Activated CD4-positive, alpha-beta T cell treated with anti-CD3 and anti-CD28 coated beads, Interleukin-2, amount 50 U/mL, for 1 hour (primary cell): ENCODE measurements at places on chromosomes 13 and 19.

DNA sequence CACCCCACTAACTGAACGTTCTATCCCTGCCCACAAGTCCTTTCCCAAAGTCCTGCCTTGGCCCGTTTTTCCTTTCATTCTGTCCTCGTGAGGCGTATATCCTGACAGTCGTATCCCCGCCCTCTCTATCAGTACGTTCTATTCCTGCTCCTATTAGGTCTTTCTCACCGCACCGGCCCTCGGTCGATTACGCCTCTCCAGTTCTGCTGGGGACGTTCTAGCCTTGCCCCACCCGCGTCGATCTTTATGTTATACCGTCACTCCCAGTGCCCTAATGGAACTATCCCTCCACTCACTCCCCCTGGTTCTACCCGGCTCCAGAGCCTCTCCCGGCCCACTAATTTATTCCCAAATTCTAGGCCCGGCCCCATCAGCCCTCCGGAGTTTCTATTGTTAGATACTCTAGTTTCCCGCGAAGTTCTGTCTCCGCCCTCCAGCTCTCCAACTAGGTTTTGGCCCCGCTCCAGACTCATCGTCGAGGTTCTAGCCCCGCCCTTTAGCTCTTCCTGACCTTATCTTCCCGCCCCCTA lies 2.0 kb downstream of the PLAUR start:
- no peak for DNase-seq

GRCh38 chr13:104705031-104705750 lies 1639.0 kb upstream of the SLC10A2 start:
- DNase-seq, result no peak

- no peak for DNase-seq
These were observed 41.2 kb upstream of the VWA8 start for GRCh38 chr13:42002066-42002465.

- DNase-seq, result no peak
These were observed 78.3 kb downstream of the FOXO1 start for GRCh38 chr13:40588101-40588500.

DNA sequence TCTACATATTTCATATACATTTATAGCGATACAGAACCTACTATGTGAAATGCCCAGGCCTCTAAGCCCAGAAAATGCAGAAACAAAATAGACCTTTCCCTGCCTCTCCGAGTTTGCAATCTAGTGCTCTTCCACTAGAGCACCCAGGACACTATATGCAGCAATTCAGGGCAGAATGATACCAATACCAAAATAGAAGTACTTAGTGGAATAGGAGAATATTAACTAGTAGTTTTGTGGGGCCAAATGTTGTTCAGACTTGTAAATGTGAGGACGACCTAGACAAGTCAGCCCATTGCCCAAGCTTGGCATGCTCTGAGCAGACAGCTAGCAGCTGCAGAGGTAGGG lies 35.8 kb upstream of the FLT1 start:
- no peak for DNase-seq

DNA sequence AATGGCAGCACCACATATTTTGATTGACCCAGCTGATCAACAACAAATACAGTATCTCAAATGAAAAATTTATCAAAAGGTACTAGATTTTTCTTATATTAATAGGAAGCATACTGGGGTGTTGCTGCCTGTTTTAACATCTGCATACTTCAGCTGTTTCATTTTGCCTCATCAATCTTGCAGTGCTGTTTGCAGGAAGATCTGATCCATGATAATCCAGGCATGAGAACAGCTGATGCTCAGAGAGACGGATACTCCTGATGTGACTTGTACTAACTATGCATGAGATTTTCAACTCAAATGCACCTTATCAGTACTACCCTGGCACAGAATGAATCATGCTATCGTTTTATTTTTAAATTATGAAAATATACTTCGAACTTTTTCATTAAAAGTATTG lies 2136.8 kb downstream of the PCDH9 start:
- no peak for DNase-seq

DNA sequence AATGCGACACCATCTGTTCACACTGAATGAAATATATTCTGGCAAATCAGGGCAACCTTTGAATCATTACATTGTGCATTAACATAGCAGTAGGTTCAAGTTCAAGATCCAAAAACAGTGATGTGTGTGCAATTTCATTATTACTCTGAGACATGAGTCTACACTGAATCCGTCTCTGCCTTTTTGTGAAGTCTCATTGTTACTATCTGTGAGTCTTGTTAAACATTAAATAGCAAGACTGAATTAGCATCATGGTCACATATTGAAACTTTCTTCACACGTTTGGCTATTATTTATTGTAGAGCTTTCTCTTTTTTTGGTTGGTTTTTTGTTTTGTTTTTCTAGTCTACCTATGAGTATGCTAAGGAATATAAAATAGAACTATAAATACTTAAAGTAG lies 117.1 kb upstream of the SLITRK5 start:
- no peak for DNase-seq

DNA sequence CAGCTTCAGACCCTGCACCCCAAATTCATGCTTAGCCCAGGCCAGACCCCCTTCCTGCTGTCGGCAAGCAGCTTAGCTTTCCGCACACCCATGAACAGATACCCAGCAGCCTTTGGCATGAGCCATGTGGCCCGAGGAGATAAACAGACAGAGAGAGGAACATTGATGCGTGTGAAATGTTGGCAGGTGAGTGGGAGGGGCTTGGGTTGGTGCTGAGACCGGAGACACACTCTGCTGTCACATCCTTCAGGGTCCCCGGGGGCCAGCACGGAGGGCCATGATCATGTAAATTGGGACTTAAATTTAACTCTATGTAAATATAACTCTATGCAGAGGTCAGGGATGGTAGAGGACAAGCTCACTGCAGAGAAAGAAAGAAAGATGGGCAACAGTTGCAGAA lies 1.5 kb downstream of the CD22 start:
- DNase-seq, result no peak

GRCh38 chr13:99199541-99200431 lies 868 bp upstream of the UBAC2 start:
- no peak for DNase-seq

- DNase-seq, result peak; percentile 100
These were observed 5.7 kb upstream of the ZNF77 start for GRCh38 chr19:2950286-2951124.

- no peak for DNase-seq
These were observed 170.6 kb downstream of the POSTN start for GRCh38 chr13:37427843-37428494.

DNA sequence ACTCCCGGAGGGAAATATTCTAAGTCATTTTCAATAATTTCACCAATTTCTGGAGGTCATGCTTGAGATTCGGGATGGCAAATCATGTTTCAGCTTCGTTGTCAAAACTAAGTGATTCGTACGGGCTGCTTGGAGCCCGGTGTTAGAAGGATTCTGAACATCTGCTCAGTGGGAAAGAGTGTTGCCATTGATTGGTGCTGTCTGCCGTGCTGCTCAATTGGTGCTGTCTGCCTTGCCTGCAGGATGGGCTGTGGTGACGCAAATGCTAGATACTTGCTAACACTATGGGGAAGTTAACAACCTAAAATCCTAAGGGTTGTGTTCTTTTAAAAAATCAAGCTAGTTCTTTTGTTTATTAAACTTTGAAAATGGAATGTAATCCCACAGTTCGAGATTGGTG lies 17.3 kb upstream of the CACNG8 start:
- DNase-seq, result no peak

DNA sequence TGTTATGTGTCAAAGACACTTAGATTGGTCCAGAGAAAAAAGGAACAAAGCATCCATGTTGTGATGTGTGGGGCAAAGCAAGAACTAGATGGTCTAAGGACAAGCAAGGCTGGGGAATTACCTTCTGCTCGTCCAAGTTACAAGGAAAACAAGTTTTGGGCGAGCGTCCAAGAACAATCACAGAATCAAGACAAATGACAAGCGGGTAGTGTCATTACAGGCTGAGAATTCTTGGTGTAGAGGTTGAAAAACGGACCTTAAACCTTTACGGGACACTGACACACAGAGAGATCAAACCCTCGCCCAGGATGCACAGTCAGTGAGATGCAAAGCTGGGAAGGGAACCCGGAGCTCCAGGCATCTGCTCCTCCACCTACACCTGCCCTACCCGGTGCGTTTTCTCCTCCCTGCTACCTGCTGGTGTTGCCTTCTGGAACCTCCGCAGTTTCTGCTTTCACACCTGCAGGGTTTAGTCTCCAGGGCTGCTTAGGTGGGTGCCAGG lies 515 bp upstream of the ZNF324B start:
- DNase-seq, result no peak

DNA sequence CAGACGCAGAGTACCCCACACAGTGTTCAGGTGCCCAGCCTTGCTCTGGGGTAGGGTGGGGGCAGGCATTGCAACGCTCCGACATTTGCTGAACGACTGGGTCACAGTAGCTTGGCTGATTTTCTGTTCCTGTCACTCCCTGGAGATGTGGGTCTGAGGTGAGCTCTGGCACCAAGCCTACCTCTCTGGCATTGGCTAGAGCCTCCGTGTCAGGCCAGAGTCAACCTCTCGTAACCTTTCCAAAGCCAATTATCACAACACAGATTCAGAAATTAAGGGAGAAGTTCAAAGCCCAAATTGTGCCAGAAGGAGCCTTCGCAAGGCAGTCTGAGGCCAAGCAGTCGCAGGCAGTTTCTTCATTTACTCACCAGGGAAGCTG lies 117.2 kb downstream of the IRS2 start:
- no peak for DNase-seq

DNA sequence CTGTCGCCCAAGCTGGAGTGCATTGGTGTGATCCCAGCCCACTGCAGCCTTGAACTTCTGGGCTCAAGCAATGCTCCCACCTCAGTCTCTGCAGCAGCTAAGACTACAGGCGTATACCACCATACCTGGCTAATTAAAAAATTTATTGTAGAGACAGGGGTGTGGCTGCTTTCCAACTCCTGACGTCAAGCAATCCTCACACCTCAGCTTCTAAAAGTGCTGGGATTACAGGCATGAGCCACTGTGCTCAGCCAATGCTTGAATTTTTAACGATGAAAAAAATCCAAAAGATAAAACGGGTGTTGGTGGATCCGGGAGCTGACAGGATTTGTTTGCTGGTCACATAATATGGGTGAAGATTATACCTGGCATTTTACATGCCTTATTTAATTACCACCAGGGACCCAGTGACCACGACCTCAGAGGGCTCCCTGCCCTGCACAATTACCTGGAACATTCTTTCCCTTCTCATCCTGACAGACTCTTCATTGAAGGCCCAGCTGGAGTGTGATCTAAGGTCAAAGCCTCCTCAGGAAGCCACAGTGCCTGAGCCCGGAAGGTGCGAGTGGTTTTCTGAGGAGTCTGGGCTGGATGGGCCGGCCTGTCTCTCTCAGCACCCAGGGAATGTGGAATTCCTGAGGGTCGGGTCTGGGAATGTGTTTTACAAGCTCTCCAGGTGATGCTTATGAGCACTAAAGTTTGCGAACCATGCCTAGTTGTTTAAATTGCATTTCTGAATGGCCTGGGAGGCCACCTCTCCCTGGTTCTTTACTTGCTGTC lies 193.3 kb downstream of the USP12 start:
- DNase-seq, result no peak

- DNase-seq, result no peak
These were observed 412.9 kb upstream of the SPRY2 start for GRCh38 chr13:80753866-80754265.

DNA sequence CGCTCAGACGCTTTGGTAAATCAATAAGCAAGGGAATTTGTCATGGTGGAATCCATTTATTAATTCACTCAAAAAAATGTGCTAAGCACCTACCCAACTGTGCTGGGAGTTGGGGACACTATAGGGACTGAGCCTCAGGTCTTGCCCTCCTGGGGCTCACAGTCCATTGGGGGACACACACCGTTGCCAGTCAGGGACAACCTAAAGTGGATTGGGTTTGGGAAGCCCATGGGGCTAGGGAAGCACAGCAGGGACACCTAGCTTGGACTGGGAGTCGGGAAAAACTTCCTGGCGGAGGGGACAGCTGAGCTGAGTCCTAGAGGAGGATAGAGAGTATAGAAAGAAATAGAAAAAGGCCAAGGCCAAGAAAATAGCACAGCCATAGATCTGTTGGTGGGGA lies 8.5 kb downstream of the FOSB start:
- no peak for DNase-seq

DNA sequence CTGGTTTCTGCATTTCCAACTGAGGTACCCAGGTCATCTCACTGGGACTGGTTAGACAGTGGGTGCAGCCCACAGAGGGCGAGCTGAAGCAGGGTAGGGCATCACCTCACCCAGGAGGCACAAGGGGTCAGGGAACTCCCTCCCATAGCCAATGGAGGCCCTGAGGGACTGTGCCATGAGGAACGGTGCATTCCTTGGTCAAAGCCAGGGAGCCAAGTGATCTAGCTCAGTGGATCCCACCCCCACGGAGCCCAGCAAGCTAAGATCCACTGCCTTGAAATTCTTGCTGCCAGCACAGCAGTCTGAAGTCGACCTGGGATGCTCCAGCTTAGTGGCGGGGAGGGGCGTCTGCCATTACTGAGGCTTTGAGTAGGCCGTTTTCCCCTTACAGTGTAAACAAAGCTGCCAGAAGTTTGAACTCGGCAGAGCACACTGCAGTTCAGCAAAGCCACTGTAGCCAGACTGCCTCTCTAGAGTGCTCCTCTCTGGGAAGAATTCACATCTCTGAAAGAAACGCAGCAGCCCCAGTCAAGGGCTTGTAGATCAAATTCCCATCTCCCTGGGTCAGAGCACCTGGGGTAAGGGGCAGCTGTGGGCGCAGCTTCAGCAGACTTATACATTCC lies 1386.6 kb upstream of the PCDH9 start:
- DNase-seq, result no peak

DNA sequence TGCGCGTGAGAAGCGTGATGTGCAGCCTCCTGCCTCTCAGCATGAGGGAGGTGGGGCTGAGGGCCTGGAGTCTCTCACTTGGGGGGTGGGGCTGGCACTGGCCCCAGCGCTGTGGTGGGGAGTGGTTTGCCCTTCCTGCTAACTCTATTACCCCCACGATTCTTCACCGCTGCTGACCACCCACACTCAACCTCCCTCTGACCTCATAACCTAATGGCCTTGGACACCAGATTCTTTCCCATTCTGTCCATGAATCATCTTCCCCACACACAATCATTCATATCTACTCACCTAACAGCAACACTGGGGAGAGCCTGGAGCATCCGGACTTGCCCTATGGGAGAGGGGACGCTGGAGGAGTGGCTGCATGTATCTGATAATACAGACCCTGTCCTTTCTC lies 8.7 kb downstream of the CD177 start:
- DNase-seq, result no peak

- DNase-seq, result no peak
These were observed 3.7 kb upstream of the ZNRF4 start for GRCh38 chr19:5451494-5451893.

GRCh38 chr13:102907016-102907756 lies 61.4 kb downstream of the ERCC5 start:
- no peak for DNase-seq
